ENCODE measurements at places on chromosomes 12 and 14.

GRCh38 chr12:105064564-105065178 lies 19.6 kb downstream of the ALDH1L2 start:
- DNase-seq, result no peak

DNA sequence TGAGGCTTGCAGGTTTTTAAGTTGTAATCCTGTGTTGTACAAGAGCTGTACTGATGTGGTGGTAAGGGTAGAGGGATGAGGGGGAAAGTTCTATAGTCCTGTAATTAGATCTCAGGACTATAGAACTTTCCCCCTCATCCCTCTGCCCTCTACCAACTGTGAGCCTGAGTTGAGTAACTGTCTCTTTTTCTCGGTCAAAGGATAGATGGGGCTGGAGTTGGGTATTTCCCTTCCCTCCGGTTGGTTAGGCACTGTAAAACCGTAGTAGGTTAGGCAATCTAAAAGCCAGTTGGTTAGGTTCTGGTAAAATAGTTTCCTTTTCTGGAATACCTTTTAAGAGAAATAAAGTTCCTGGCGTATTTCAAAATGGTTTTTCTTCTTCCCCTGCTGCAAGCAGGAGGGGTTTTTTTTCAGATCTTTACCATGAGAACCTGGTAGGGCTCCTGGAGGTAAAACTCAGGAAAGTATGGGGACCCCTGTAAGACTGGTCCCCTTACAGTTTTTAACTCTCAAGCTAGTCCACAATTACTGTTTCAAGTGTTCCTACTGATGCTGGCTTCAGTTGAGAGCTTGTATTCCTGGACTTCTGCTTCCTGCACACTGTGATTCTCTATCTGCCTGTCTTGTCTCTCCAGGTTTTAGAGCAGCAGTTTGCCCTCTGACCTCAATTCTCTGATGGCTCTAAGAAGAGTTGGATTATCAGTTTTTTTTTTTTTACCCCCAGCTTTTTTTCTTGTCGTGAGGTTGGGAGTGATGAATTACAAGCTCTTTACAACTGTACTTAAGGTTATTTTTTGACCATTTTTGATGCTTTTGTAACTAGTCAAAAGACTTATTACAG lies 58.7 kb downstream of the FUT8 start:
- peak; percentile 33 for DNase-seq

GRCh38 chr12:25829192-25829591 lies 129.3 kb upstream of the RASSF8 start:
- DNase-seq, result no peak

DNA sequence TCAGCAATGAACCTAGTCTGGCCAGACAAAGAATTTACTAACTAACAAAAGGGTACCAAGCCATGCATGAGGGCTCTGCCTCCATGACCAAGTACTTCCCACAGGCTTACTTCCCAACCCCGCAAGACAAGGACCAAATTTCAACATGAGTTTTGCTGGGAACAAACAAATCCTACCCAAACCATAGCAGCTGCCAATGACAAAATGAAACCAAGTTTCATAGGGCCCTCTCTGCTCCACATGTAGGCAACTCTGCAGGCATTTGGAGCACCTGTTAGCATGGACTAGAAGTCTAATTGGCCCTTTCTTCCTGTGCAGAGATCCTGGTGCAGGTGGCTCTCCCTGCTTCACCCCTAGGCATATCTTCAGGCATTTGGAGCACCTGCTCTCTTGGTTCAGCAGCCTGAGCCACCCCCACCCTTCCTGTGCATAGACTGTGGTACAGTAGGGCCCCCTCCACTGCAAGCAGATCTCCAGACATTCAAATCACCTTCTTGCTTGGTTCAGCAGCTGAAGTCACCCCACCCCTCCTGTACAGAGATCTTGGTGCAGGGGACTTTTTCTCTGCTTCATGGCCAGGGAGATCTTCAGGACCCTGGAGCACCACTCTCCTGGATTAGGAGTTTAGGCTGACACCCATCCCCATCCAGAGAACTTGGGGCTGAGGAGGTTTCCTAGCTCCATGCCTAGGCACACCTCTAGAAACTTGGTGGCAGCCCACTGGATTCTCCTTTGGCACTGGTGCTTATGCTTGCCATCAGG lies 308.7 kb downstream of the RPAP3 start:
- peak; percentile 77 for DNase-seq

- no peak for DNase-seq
Measured at GRCh38 chr12:82663893-82664292, 22.8 kb upstream of the TMTC2 start.

- no peak for DNase-seq
Measured at GRCh38 chr12:45654002-45654665, 75.4 kb upstream of the ARID2 start.

DNA sequence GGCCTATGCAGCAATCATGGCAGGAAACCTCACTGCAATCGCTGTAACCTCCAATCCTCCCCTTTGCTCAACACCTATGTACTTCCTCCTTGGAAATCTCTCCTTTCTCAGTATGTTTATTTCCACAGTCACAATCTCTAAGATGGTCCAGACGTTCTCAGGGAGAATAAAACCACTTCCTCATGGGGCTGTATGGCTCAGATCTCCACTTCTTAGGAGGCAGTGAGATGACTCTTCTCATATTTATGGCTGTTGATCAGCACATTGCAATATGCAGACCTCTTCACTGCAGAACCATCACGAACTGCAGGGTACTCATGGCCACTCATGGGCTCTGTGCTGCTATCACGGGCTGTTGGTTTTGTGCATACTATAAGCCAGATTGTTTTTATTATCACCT lies 17.1 kb upstream of the OR4K17 start:
- DNase-seq, result no peak

GRCh38 chr12:94404854-94405253 lies 54.8 kb downstream of the CEP83 start:
- no peak for DNase-seq

GRCh38 chr12:38823738-38824137 lies 81.7 kb downstream of the CPNE8 start:
- DNase-seq, result no peak

DNA sequence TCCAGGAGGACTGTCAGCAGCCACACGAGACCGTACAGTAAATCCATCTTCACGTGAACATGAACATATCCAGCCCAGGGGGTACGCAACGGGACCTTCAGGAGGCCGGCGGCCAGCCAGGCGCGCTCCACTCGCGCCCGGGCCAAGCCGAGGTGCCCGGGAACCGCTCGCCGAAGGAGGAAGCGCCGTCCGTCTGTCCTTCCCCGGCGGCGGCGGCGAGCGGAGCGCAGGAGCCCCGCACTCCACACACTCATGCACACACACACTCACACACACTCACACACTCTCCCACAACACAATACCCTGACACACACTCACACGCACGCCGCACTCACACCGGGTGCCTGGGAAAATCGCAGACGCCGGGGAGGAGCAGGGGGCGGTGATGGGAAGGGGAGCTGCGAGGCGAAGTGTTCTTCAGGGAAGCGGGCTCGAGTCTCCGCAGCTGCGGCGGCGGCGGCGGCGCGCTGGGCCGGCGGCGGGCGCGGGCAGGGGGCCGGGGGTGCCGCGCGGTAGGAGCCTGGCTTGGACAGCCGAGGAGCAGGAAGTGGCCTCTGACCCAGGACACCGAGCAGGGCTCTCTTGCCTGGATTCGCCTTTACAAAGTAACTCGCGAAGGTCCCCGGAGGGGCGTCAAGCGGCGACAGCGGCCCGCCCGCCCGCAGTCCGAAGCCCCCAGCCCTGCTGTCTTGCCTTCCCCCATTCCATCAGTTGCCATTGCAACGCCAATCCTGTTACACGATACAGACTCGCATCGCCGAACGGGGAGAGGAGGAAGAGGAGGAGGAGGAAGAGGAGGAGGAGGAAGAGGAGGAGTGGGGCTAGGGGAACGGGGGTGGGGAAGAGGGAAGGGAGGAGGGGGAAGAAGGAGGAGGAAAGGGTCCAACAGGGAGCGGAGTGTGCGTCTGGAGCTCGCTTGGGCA lies 601 bp downstream of the MDGA2 start:
- DNase-seq, result peak; percentile 2

DNA sequence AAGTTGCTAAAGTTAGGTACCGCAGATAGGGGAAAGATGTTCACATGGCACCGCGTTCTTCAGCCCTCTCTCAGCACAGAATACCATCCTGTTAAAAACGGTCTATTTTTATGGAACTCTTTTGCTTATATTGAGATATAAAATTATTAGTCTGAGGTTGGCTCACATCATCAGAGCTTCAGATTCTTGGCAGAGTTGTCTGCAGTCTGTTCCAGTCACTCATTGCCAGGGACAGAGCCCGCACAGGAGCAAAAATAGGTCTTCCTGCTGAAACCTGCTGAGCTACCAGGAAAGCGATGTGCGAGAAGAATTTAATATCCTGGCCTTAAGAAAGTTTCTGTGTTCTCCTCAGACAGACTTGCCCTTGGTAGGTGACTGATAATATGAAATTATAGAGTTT lies 249.8 kb downstream of the VRK1 start:
- no peak for DNase-seq

- DNase-seq, result no peak
Measured at GRCh38 chr14:71815110-71815509, 117.1 kb upstream of the RGS6 start.

- no peak for DNase-seq
Measured at GRCh38 chr12:121113057-121113456, 19.6 kb upstream of the P2RX7 start.

DNA sequence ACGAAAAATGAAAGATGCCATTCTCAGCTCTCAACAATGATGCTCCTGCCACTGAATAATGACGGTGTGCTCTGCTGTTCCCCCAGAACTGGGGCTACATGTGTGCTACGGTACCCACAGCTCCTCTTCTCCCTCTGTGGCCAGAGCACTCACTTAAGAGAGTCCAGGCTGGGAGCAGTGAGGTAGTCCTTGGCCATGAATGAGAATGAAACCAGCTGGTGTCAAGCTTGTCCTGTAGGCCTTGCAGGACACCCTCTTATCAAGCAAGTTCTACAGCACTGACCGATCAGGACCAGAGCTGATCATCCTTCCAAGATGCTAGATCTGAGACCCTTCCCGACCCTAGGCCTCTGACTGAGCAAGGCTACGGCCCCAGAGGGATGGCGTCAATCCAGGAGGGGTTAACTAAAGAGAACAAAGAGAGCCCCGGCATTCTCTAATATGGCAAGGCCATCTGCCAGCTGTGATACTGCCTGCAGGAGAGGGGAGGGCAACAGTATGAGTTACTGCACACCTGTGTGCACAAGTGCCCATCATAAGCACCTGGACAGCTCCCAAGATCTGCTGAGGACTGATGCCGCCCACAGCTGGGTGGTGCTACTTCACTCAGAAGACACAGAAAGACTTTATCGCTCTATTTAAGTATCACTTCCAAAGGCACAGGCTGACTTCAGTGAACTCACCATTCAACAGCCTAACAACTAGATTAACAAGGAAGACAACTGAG lies 30.5 kb downstream of the APPL2 start:
- no peak for DNase-seq

- DNase-seq, result no peak
Measured at GRCh38 chr14:76946753-76947077, 81.8 kb downstream of the IRF2BPL start.

GRCh38 chr12:116148844-116149243 lies 128.6 kb downstream of the MED13L start:
- no peak for DNase-seq

Data from B cell (primary cell).